Prostate gland (tissue), 2 donors: ENCODE measurements at places on chromosomes 1 and 21. TPM values are rescaled to one million over a fixed set of nuclear protein-coding genes. Genes with fewer than 3 reads are reported as not detected.

WDR64 gene
- total RNA-seq = not detected

RGS16 gene
- total RNA-seq = 1.9 TPM

PRAMEF18 gene
- not detected for total RNA-seq

- no peak for DNase-seq
Observed at GRCh38 chr1:22309572-22309971, 142.1 kb upstream of the ZBTB40 start.

DNA sequence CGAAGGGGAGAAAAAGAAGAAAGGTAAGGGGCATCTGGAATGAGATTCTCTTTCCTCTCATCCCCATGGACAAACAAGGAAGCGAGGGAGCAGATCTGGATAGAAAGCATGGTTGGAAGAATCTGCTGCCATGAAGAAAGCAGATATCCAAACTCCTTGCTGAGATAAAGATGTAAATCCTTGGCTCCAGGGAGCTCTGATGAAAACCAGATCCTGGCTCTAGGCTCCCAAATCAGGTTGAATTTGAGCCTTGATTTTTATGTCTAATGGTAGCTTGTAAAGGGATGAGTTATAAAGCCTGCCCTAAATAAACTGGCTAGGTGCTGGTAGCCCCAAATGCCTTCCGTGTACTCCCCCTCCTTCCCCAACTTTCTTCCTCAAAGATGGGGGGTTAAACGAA, 64.1 kb upstream of the LAX1 start:
- DNase-seq = no peak

GRCh38 chr1:229234870-229235472, 35.9 kb upstream of the RAB4A start:
- no peak for DNase-seq

IL20 gene
- not detected for total RNA-seq
